ENCODE measurements at places on chromosomes 4 and X. TPM values are rescaled to one million over a fixed set of nuclear protein-coding genes. Genes with fewer than 3 reads are reported as not detected.

The TMEM31 gene
- not detected for total RNA-seq

The RHOXF2B gene
- total RNA-seq = not detected

The PDGFC gene
- total RNA-seq = 30.5 TPM

The FABP2 gene
- total RNA-seq = not detected

The TBX22 gene
- 0.12 TPM for total RNA-seq

Measured in pericardium fibroblast (primary cell).